ENCODE measurements at places on chromosomes 12 and 14.

GRCh38 chr12:9032202-9032964, 43.0 kb downstream of the KLRG1 start:
- no peak overlapping the region for H3K4me3 ChIP-seq
- H3K36me3 ChIP-seq = no peaks in the 10 kb centered on the region
- H3K27ac ChIP-seq = no peak overlapping the region
- H3K27me3 ChIP-seq = no peaks in the 10 kb centered on the region
- no peaks in the 10 kb centered on the region for H3K4me1 ChIP-seq

GRCh38 chr14:83893447-83893846, 1636.5 kb upstream of the FLRT2 start:
- no peak overlapping the region for H3K4me3 ChIP-seq
- no peak for DNase-seq
- no peak overlapping the region for H3K27ac ChIP-seq
- peaks cover 1% of the 10 kb centered on the region for H3K36me3 ChIP-seq
- peaks cover 11% of the 10 kb centered on the region for H3K4me1 ChIP-seq

DNA sequence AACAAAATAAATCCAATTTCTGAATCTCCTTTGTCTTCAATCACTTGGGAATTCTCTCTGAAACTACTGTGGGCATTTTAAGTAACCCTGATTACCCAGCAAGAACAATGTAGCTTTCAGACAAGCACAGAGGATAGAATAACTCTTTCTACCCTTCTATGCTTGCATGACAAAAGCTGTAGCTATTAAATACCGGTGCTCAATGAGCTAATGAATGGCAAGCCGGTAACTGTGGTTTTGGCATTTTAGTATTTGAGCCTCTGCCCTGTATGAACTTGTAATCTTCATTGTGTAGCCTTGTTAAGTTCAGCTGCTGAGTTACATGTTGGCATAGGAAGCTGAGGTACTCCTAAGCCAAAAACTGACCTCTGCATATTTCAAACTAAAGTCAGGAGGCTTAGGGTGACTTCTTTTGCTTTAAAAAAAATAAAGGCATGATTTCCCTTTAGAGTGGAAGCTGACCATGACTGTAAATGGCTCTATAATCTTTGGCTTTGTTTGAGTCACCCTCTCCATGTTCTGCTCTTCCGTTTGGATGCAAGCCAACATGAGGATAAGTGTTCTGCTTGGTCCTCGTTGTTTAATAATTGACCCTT, 171.0 kb upstream of the HIF1A start:
- peak overlapping the region; percentile 17 for H3K27ac ChIP-seq
- no peaks in the 10 kb centered on the region for H3K36me3 ChIP-seq
- no peaks in the 10 kb centered on the region for H3K27me3 ChIP-seq
- H3K4me1 ChIP-seq = peaks cover 42% of the 10 kb centered on the region
- no peak for DNase-seq
- H3K4me3 ChIP-seq = no peak overlapping the region

- H3K4me1 ChIP-seq = peaks cover 85% of the 10 kb centered on the region
- no peaks in the 10 kb centered on the region for H3K27me3 ChIP-seq
- no peak overlapping the region for H3K4me3 ChIP-seq
- H3K36me3 ChIP-seq = no peaks in the 10 kb centered on the region
Measured at GRCh38 chr12:75709503-75709902, 198.1 kb upstream of the KRR1 start.

DNA sequence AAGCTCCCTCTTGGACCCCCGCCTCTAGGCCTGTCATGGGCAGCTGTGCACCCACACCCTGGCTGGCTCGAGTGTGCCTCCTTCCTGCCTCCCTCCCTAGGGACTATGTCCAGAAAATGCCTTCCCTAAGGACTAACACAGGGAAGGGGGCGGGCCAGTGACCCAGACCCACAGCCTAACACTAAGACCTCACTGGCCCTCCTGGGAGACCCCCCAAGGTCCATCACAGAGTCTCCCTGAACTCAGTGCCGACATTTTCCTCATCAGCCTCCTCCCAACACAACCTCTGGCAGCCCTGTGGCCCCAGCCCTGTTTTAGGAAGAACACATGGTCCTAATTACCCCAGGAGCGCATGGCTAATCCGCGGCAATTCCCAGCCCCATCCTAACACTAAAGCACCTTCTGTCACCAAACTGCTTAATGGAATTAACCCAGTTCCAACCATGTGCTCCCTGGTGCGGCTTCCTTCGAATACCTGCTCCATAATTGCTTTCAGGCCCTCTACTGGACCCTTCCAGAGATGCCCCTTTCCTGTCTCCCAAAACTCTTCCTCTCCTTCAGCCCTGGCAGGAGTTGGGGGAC, 5.6 kb downstream of the MSI1 start:
- peak overlapping the region; percentile 59 for H3K27ac ChIP-seq
- H3K36me3 ChIP-seq = peaks cover 10% of the 10 kb centered on the region
- no peak for DNase-seq

DNA sequence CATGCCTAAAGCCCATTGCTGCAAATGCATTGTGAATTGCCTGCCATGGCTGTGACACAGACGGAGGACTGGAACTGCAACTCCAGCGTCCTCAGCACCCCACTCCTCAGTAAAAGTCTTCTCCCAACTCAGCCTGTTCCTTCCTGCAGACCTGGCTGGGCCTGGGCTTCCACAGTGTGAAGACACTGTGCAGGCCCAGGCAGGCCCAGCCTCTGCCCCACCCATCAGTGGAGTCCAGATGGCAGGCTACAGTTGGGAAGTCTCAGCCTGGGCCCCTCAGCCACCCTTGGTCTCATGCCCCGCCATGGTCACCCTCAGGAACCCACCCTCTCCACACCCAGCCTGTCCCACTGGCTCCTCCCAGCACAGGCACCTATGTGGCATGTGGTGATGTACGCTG, 22.0 kb downstream of the VSX2 start:
- H3K4me3 ChIP-seq = no peak overlapping the region
- H3K27ac ChIP-seq = no peak overlapping the region
- H3K36me3 ChIP-seq = no peaks in the 10 kb centered on the region

DNA sequence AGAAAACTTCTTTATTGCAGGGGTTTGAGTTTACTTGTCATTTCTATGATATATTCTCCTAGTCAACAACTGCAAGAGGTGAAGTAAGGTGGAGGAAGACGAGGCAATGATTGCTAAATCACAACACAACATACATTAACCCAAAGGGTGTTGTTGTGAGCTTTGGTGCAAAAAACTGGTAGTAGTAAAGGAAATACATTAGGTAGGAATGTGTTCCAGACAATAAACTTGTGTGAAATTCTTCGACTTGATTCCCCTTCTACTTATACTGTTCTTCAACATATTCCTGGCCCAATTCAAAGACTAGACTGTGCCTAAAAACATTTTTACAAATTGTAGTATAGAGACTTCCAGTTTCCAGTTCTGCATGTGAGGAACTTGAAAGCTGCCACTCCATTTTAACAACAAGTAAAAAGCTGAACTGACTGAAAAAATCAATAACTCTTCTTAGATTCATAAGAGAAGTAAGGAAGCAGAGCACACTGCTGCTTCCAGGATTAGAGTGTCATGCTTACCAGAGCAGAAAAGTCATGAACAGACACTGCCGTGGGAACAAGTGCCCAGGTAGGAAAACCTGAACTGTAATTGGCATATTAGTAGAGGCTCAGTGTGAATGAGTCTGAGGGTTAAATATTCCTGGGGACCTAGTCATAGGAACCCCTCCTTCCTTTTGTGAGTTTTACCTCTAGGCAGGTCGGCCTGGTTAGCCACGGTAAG, 22.2 kb downstream of the COX8C start:
- H3K27me3 ChIP-seq = no peaks in the 10 kb centered on the region
- H3K27ac ChIP-seq = no peak overlapping the region
- no peak for DNase-seq

- peaks cover 3% of the 10 kb centered on the region for H3K27me3 ChIP-seq
- H3K4me1 ChIP-seq = no peaks in the 10 kb centered on the region
- no peak overlapping the region for H3K4me3 ChIP-seq
- DNase-seq = no peak
Measured at GRCh38 chr14:87863047-87863446, 129.9 kb downstream of the GALC start.

- H3K4me3 ChIP-seq = no peak overlapping the region
- H3K4me1 ChIP-seq = peaks cover 17% of the 10 kb centered on the region
- no peaks in the 10 kb centered on the region for H3K27me3 ChIP-seq
- H3K27ac ChIP-seq = no peak overlapping the region
- peaks cover 5% of the 10 kb centered on the region for H3K36me3 ChIP-seq
Measured at GRCh38 chr12:19739195-19739776, 300.0 kb downstream of the AEBP2 start.

GRCh38 chr12:58564721-58565120, 355.6 kb downstream of the LRIG3 start:
- H3K4me3 ChIP-seq = no peak overlapping the region
- H3K4me1 ChIP-seq = peaks cover 10% of the 10 kb centered on the region
- no peak for DNase-seq

GRCh38 chr12:4789776-4790175, 69.6 kb downstream of the GALNT8 start:
- H3K27me3 ChIP-seq = peaks cover 18% of the 10 kb centered on the region
- H3K27ac ChIP-seq = no peak overlapping the region
- H3K36me3 ChIP-seq = no peaks in the 10 kb centered on the region

DNA sequence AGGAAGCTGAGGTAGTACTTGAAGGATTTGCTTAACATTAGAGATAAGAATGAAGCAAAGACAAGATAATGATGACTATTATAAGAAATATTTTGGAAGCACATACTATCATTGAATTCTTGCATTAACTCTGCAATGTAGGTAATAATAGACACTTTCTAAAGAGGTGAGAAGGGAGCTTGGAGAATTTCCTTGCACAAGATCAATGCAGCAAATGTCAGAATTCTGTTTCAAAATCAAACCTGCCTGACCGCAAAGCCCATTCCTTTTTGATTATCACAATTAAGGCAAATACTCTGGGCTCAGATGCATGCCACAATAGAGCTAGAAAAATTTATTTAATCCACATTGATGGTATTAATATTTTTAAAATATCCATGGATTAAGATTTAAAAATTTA, 50.4 kb upstream of the RIC8B start:
- no peak overlapping the region for H3K4me3 ChIP-seq
- DNase-seq = no peak
- H3K36me3 ChIP-seq = no peaks in the 10 kb centered on the region
- H3K27ac ChIP-seq = no peak overlapping the region
- peaks cover 16% of the 10 kb centered on the region for H3K27me3 ChIP-seq

- H3K27me3 ChIP-seq = no peaks in the 10 kb centered on the region
- no peaks in the 10 kb centered on the region for H3K36me3 ChIP-seq
- peaks cover 25% of the 10 kb centered on the region for H3K4me1 ChIP-seq
- H3K4me3 ChIP-seq = no peak overlapping the region
Measured at GRCh38 chr12:80242321-80242720, 143.0 kb downstream of the OTOGL start.

DNA sequence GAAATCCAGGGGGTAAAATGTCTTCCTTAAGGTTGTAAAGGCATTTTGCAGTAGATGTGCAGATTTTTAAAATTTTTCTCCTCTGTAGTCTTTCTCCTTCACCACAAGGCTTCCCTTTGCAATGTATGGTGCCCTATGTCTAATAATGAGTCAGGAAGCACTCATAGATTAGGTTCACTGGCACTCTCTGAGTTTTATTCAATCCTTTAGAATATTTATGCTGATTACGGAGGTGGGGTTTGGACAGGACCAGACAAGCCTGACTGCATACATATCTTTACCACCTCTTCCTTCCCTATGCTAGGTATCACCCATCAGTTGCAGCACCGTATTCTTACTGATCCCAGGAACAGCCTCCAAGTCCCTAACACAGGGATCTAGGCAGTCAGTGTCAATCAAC, 99.5 kb downstream of the NEDD1 start:
- DNase-seq = no peak
- no peaks in the 10 kb centered on the region for H3K4me1 ChIP-seq
- H3K4me3 ChIP-seq = no peak overlapping the region
- no peaks in the 10 kb centered on the region for H3K36me3 ChIP-seq
- peaks cover 10% of the 10 kb centered on the region for H3K27me3 ChIP-seq
- H3K27ac ChIP-seq = no peak overlapping the region

GRCh38 chr14:90345239-90345557, 13.5 kb upstream of the NRDE2 start:
- no peak for DNase-seq
- no peak overlapping the region for H3K4me3 ChIP-seq
- no peaks in the 10 kb centered on the region for H3K27me3 ChIP-seq
- H3K27ac ChIP-seq = no peak overlapping the region

- H3K36me3 ChIP-seq = no peaks in the 10 kb centered on the region
- no peak overlapping the region for H3K27ac ChIP-seq
- H3K4me1 ChIP-seq = peaks cover 18% of the 10 kb centered on the region
- H3K27me3 ChIP-seq = no peaks in the 10 kb centered on the region
- no peak overlapping the region for H3K4me3 ChIP-seq
- DNase-seq = no peak
Measured at GRCh38 chr12:119208626-119209061, 29.9 kb downstream of the HSPB8 start.

- no peak for DNase-seq
- H3K27me3 ChIP-seq = no peaks in the 10 kb centered on the region
- H3K4me1 ChIP-seq = peaks cover 9% of the 10 kb centered on the region
- peaks cover 28% of the 10 kb centered on the region for H3K36me3 ChIP-seq
- H3K27ac ChIP-seq = peak overlapping the region; percentile 59
Measured at GRCh38 chr12:49507139-49507538, 31.7 kb upstream of the KCNH3 start.

DNA sequence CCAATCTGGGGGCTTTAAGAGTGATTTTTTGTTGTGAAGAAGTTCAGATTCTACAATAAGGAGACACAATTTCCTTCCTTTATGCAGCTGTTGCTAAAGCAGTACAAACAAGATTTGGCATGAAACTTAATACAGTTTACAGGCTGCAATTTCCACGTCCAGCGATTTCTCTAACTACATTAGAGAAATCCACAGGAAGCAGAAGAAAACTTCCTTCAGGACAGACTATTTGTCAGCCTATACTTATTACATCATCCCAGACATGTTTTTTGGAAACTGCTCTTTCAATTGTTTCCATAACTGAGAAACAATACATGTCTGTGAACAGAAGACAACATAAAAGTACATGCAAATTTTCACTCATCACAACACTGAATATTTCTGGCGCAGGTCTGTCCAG, 204.3 kb downstream of the TTC7B start:
- DNase-seq = no peak
- H3K4me3 ChIP-seq = no peak overlapping the region
- H3K27ac ChIP-seq = no peak overlapping the region
- H3K4me1 ChIP-seq = peaks cover 23% of the 10 kb centered on the region
- H3K36me3 ChIP-seq = peaks cover 11% of the 10 kb centered on the region
- H3K27me3 ChIP-seq = no peaks in the 10 kb centered on the region

GRCh38 chr12:85076688-85077430, 40.7 kb downstream of the LRRIQ1 start:
- no peaks in the 10 kb centered on the region for H3K27me3 ChIP-seq
- DNase-seq = no peak
- H3K36me3 ChIP-seq = peaks cover 1% of the 10 kb centered on the region
- peaks cover 15% of the 10 kb centered on the region for H3K4me1 ChIP-seq
- no peak overlapping the region for H3K4me3 ChIP-seq
- H3K27ac ChIP-seq = peak overlapping the region; percentile 84

Data from mesothelial cell of epicardium (in vitro differentiated cells).